Central memory CD4-positive, alpha-beta T cell (primary cell): ENCODE measurements at places on chromosomes 4 and X.
A peak's percentile ranks its signal among the peaks of the same experiment; 100 is the strongest.

DNA sequence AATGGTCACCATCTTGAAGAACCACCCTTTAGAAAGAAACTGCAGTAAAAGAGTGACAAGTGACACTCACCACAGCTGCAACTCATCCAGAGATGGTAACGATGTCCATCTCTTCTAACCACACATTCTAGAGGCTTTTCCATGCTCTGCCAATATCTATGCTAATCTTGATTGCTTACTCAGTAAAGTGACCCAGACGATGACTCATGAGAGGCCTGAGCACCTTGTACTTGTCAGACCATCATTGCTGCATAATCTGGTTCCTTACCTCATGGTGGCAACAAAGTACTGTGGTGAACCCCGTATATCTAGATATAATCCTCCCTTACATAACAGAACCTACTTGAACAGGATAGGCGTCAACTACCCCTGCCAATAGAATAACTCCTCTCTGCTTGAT, 75.6 kb downstream of the CCNG2 start:
- DNase-seq = no peak

GRCh38 chrX:76127341-76127740, 45.5 kb upstream of the PBDC1 start:
- no peak for DNase-seq

GRCh38 chrX:134752981-134753717, 94.9 kb upstream of the PLAC1 start:
- DNase-seq = no peak

- DNase-seq = peak; percentile 34
Observed at GRCh38 chrX:132292793-132293192, 73.5 kb upstream of the RAP2C start.
